A172 (cell line): ENCODE measurements at places on chromosomes 11 and 22.
A peak's percentile ranks its signal among the peaks of the same experiment; 100 is the strongest.

GRCh38 chr11:122040464-122040863 is 75.6 kb downstream of the BLID start:
- no peak for DNase-seq

GRCh38 chr11:123543797-123544196 is 110.6 kb downstream of the SCN3B start:
- peak; percentile 60 for DNase-seq

DNA sequence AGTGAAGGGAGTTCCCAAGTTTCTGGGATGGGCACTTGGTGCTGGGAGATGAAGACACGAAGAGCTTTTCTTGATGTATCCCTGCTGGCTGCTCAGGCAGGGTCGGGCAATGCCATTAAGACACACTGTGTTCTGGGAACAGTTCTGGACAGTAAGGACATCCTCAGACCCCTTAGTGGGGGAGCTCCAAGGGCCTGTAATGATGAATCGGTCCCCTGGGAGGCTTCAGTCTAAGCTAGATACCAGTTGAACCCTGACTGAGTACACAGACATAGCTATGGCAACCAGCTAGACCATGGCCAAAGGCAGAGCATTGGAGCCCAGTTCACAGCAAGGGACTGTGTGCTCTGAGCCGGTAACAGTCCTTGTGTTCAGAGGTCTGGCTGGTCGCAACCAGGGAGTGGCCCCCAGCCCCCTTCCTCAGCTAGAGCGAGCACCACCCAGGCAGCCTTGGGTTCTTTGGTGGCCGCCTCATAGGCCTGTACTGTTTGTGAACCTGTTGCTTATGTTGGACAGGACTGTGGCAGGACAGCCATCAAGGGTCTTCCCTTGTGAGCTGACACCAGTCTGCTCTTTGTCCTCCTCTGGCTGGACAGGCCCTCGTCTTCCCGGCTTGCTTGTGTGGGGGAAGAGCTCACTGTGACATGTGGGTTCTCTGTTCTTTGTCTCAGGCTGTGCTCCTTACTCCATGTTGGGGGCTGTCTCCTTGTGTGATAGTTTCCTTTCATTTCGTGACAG is 25.0 kb downstream of the MED15 start:
- DNase-seq, result no peak

DNA sequence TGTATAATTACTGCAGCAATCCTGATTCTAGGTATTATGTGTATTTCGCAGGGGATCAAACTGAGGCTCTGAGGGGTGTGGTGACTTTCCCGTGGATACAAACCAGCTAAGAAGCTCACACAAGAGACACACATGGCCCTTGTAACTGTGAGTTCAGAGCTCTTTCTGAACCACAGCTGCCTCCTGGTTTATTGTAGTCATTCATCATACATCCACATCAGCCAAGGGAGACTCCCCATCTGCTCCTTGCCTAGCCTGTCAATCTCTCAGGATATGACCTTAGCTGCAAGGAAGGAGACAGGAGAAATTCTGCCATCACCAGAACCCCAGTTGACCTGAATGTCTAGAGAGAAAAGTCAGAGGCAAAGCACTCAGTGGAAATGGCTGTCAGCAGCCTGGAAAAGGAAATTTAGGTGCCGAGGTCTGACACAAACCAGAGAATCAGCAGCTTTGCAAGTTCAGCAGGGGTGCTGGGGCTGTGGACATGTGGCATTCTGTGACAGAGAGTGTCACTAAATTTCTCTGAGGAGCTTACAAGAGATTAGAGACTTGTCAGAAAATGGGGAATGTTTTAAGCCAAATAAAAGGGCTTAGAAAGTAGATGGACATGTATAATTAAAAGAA is 209.5 kb downstream of the AASDHPPT start:
- DNase-seq, result no peak

- no peak for DNase-seq
These were observed at the start of gene RIC3 for GRCh38 chr11:8168485-8169257. TSS of gene RIC3 (minus strand) at chr11:8169025. CDS start at chr11:8168989, 36 bp downstream.

DNA sequence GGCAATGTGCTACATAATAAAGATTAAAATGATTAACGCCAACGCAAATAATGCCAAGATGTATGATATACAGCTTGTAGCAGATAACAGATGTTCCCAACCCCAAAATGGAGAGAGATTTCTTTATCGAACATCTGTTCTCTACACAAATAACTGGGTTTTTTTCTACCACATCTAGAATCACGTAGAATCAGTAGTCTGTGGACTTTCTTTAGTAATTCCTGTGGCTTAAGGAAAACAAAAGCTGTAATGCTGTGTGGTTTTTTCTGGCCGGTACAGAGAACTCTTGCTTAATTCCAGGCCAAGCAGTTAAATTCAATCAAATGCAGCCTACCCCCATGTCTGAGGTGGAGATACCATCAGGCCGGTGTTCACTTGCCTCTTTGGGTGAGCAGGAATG is 303.4 kb downstream of the FAT3 start:
- DNase-seq, result peak; percentile 1

GRCh38 chr22:24144056-24144777 is 37.1 kb upstream of the SUSD2 start:
- no peak for DNase-seq

- no peak for DNase-seq
These were observed 61.8 kb downstream of the FAM83F start for GRCh38 chr22:40056559-40056958.

- no peak for DNase-seq
These were observed 343.0 kb downstream of the RAB38 start for GRCh38 chr11:87832211-87832610.

DNA sequence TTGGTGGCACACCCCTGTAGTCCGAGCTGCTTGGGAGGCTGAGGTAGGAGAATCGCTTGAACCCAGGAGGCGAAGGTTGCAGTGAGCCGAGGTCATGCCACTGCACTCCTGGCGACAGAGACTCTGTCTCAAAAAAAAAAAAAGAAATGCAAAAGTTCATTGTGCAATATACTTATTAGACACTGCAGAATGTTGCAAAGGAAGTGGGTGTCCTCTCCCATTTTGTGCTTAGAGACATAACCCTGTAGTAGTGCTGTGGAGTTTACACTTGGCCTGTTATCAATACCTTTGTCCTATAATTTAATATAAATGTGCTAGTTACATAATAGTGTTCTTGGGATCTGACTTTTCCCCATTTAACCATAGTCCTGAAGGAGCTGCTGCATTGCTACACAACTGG is 9.4 kb downstream of the BCL2L13 start:
- DNase-seq, result no peak

GRCh38 chr11:59755701-59756557 is 753 bp downstream of the STX3 start:
- peak; percentile 83 for DNase-seq

- DNase-seq, result no peak
These were observed 112.6 kb downstream of the CADM1 start for GRCh38 chr11:115391598-115391997.

GRCh38 chr22:24989541-24989951 is 37.0 kb downstream of the KIAA1671 start:
- no peak for DNase-seq

- no peak for DNase-seq
These were observed 118.3 kb downstream of the SEZ6L start for GRCh38 chr22:26287382-26288225.

DNA sequence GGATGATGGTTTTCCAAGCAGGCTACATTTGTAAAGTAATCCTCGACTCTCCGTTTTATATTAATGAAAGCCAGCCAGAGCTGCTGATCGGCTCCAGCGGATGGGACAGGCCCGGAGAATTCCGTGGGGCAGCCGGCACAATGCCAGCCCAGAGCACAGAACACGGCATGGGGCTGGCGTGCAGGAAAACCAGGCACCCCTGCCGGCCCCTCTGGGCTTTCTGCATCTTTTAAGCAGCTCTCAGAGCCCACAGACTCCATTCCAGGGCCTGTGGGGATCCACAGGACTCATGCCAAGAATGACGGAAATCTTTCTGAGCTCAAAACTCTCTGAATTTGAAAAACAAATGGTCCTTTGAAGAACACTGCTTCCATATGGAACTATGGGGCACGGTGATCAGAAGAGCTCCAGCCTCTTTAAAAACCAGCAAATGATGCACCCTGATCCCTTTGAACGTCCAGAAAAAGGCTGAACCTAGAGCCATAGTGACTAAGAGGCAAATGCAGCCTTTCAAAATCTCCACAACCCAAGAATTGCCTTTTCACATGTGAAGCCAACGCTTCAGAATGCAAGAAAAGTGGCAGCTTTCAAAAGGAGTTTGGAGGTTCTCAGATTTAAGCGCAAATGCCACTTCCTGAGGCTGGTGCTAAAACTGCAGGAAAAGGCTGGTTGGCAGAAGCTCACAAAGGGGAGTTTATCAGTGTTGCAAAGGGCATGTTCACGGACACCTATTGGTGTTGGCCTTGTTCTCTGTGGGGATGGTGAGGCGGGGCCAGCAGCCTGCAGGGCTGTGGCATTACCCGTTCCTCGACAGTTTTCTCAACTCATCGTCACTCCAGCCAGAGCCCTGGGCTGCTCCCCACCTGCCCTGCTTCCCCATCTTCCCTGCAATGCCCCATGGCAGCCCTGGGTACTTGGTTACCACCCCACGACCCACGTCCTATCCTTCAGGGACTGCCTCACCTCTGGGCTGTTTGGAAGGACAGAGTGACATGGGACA is 212.5 kb downstream of the CTTN start:
- no peak for DNase-seq

DNA sequence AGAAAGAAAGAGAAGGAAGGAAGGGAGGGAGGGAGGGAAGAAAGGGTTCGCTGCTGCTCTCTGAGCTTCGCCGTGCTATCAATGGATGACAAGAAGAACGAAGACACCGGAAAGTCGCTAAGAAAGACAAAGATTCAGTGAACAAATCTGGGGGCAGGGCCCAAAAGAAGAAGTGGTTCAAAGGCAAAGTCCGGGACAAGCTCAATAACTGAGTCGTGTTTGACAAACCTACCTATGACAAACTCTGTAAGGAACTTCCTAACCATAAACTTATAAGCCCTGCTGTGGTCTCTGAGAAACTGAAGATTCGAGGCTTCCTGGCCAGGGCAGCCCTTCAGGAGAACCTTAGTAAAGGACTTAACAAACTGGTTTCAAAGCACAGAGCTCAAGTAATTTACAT is 2.9 kb upstream of the TTLL1 start:
- DNase-seq, result no peak

DNA sequence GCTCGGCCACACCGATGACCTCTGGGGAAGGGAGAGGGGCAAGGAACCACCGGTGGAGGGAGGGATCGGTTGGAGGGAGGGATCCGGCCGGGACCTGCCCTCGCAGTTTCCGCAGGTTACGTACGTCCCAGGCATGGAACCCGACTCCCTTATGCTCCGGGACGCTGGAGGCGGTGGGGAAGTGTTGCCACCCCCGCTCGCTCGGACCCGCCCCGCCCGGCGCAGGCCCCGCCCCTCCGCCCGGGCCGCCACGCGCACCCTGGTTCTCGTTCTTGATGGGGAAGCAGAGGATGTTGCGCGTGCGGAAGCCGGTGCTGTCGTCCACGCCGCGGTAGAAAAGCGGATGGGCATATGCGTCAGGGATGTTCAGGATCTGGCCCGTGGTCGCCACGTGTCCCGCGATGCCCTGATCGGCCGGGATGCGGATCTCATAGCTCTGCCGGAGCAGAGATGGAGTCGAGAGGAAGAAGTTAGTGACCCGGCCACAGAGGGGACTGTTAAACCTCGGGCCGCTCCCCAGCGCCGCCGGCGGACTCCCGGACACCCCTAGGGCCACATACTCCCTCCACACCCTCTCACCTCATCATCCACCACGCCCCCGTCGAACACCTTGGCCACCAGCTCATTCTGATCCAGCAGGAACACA is 89.8 kb downstream of the PDE2A start:
- DNase-seq, result no peak

GRCh38 chr11:27902981-27903624 is 202.8 kb upstream of the BDNF start:
- peak; percentile 46 for DNase-seq

- no peak for DNase-seq
These were observed 6.2 kb downstream of the KDELR3 start for GRCh38 chr22:38474003-38474607.

GRCh38 chr11:110985547-110985946 is 260.0 kb upstream of the POU2AF2 start:
- no peak for DNase-seq

DNA sequence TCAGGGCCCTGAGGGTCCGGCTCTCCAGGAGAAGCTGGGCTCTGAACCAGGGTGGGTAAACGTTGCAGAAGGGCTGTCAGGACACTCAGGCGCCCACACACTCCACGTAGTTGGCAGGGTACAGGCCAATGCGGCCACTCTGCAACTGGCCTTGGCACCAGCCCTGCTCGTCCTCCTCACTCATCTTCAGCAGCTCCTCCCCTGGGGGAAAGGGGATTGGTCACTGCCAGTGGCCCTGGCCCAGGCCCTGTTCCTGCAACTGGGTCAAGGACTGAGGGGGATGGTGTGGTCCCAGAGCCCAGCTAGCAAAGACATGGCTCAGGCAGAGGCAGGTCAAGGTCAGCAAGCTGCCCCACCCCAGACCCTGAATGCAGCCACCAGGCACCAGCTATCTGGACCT is 1.2 kb upstream of the ARFGAP2 start:
- DNase-seq, result no peak

DNA sequence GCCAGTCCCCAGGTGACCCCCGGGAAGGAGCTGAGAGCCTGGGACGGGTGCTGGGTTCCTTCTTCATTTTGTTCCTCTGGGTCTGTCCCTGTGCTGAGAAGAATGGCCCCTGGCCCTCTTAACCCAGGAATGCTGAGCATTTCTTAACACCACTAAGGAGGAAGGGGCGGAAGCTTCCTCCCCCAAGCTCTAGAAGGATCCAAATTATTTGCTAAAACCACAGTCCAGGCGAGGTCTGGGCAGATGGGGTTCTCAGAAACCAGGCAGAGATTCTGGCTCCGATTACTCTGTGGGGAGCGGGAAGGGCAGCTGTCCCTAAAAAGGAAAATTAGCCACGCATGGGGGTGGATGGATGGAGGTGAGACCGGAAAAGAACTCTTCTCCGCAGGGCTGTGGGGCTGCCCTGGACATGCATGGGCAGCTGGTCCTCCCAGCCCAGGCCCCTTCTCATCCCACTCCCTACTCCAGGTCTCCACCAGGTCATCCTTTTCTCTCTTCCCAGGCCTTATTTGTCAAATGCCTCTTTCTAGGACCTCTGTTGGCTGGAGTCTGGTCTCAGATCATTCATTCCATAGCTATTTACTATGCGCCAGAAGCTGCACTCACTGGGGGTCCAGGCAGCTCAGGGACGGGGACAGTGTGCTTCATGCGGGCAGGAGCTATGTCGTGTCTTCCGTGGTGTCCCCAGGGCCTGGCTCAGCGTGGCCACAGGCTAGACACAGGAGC is 45.0 kb upstream of the MYH9 start:
- DNase-seq, result no peak
